Stimulated activated naive CD4-positive, alpha-beta T cell treated with Interleukin-2 at 50 U/mL for 16 hours (primary cell): ENCODE measurements at places on chromosomes 3 and 15.

GRCh38 chr3:19735111-19735510, 198.9 kb downstream of the EFHB start:
- DNase-seq, result no peak

- no peak for DNase-seq
Measured at GRCh38 chr3:184345317-184346144, 8.1 kb downstream of the FAM131A start.

DNA sequence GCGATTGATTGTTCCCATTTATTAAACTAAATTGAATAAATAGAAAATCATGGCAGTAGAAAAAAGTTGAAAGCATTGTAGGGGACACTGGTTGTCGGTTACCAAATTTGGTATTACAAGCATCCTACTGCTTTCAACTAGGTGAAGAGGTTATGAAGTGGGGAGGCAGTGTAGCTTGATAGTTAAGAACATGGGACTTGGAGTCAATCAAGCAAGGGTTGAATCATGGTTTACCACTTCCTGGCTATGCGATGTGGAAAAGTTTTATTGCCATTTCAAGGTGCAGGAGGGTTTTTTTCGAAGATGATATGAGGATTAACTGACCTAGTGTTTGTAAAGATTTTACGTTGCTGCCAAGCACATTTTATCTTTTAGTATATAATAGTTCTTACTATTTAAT, 318.2 kb upstream of the KCNH8 start:
- DNase-seq, result no peak

DNA sequence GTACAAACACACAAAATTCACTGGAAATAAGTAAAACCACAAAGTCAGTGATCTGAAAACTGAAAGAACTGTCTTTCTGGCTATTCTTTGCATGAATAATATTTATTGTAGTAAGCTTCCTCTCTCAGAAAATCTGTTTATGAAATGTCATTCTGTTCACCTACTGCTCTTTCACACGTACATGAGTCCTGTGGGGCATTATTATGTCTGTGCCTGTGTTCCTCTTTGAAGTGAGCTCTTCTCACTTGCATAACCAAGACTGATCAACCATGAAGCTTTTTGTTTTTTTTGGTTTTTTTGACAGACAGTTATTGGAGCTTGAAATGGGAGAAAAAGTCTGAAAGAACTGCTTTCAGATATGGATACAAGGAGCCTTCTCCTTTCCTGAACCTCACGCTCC, 195.8 kb downstream of the PLCH1 start:
- DNase-seq, result no peak

- DNase-seq, result no peak
Measured at GRCh38 chr3:193853511-193854219, 260.7 kb downstream of the OPA1 start.
